ENCODE measurements at places on chromosomes 11 and 22.

GRCh38 chr11:57779276-57779675, 17.7 kb downstream of the CTNND1 start:
- DNase-seq: no peak

- DNase-seq: no peak
Observed at GRCh38 chr11:41982975-41983374, 523.5 kb upstream of the LRRC4C start.

DNA sequence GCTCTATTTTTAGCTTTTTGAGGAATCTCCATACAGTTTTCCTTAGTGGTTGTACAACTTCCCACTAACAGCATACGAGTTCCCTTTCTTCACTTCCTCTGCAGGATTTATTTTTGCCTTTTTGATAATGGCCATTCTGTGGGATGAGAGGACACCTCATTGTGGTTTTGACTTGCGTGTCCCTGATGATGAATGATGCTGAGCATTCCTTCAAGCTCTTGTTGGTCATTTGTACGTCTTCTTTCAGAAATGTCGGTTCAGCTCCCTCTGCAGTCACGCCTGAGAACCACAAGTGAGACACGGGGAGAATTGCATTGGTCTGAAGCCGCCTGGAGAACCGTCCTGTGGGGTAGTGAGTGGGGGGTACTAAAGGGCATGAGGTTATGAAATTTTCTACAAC, 2.0 kb upstream of the KRTAP5-10 start:
- DNase-seq: no peak

- DNase-seq: no peak
Observed at GRCh38 chr11:72739240-72740059, 12.8 kb downstream of the ARAP1 start.

- DNase-seq: no peak
Observed at GRCh38 chr22:20573176-20573832, 65.9 kb downstream of the MED15 start.

GRCh38 chr11:46504817-46505613, 88.8 kb downstream of the AMBRA1 start:
- no peak for DNase-seq

GRCh38 chr22:29267462-29267857, 321 bp downstream of the RHBDD3 start:
- DNase-seq: no peak

- DNase-seq: no peak
Observed at GRCh38 chr11:17156283-17156682, 51.5 kb downstream of the PIK3C2A start.

DNA sequence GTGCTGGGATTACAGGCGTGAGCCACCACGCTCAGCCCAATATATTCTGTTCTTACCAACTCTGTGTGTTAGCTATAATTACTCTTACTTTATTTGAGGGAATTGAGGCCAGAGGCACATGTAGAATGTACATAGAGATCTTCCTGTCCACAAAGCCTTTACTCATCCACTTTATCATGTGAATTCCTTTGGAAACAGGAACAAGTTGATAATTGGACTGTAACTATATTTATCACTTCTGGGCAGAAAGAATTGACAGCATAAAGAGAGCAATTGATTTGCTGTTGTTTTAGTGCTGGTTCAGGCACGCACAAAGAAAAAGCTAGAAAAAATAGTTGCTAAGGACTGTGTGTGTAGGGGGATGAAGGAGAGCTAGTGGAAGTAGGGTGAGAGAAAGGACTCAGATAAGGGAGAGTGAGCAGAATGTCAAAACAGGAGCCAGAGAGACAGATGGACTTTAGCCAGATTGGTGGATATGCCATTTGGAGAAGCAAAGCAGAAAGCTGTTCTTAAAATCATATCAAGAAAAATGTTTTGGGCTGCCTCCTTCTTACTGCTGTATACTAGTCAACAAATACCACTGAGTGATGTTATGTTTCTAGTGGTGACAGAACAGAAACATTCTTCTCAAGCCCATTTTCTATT, 929.8 kb upstream of the CNTN5 start:
- DNase-seq: no peak

DNA sequence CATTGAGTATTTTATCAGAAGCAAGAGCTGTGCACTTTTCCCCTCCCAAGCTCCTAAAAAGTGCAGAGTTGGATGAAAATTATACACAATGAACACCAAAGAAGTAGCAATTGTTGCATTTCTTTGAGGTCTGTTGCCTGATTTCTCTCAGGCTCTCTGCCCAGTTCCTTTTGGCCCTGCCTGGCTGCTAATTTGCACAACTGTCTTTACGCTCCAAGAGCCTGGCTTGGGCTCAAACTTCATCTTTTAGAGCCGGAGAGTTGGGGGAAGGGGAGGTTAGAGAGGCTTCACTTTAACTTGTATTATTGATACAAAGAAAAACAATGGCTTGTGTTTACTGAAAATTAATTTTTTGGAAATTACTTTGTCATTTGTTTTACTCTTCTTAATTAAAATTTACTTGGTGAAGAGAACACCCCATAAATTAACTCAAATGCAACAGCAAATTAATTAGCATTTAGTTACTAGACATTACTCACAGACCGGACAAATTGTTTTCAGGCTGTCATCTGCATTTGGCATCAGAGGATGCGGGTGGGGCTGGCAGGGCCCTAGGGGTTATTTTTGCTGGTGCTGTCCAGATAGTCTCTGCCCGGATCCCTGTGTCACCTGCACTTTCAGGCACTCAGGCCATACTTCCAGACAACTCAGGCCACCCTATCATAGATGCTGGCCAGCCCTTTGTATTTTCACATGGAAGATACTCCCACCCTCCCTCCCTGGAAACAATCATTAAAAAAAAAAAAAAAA, 407.3 kb downstream of the NXPE2 start:
- no peak for DNase-seq

GRCh38 chr11:91081440-91082043, 858.7 kb upstream of the CHORDC1 start:
- DNase-seq: no peak

DNA sequence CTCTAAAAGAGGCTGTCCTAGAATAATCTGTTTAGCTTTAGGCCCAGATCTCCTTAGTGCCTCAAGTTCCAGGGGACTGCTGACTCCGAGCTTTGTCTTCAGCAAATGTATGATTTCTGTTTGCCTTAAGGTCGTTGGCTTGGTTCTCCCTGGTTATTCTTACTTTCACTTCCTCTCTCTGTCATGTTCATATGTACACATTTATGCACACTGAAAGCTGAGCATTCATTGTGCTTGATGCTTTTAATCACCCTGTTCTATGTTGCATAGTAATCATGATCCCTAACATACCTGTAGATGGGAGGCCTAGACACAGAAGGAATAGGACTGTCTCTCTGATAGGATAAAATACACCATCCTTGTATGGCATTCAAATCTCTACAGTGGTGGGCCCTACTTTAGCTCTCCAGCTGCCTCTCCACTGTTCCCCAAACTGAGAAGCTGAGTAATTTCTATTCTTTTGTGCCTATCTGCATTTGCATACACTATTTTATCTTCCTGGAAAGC, 7.2 kb downstream of the PPFIBP2 start:
- no peak for DNase-seq

GRCh38 chr11:126163074-126163700, 48.3 kb downstream of the RPUSD4 start:
- DNase-seq: no peak

Measured in stimulated activated CD8-positive, alpha-beta memory T cell treated with anti-CD3 and anti-CD28 coated beads, Interleukin-4, amount 100 ng/mL, for 4 hours (primary cell).